NCI-H1105 (cell line): ENCODE measurements at places on chromosomes 13 and 19.

GRCh38 chr13:66778461-66778860 lies 451.7 kb downstream of the PCDH9 start:
- DNase-seq, result no peak

- no peak for DNase-seq
These were observed 788 bp upstream of the RTBDN start for GRCh38 chr19:12834976-12835757.

- DNase-seq, result no peak
These were observed 1422.1 kb downstream of the PCDH9 start for GRCh38 chr13:65808061-65808460.

GRCh38 chr13:79486433-79487188 lies 5.7 kb downstream of the NDFIP2 start:
- DNase-seq, result no peak

DNA sequence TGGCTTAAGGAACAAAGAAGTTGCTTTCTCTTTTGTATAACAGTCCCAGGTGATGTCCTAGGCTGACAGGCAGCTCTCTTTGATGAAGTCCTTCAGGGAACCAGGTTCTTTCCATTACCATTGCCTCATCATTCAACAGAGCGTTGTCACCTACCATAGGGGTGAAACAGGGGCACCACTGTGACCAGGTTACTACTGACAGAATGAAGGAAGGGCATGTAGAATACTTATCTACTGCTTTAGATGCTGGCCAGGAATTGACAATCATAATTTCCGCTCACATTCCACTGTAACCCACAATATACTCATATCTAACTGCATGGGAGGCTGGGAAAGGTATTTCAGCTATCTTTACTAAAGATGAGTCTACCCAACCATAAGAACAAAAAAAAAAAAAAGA lies 148.0 kb upstream of the FNDC3A start:
- no peak for DNase-seq

DNA sequence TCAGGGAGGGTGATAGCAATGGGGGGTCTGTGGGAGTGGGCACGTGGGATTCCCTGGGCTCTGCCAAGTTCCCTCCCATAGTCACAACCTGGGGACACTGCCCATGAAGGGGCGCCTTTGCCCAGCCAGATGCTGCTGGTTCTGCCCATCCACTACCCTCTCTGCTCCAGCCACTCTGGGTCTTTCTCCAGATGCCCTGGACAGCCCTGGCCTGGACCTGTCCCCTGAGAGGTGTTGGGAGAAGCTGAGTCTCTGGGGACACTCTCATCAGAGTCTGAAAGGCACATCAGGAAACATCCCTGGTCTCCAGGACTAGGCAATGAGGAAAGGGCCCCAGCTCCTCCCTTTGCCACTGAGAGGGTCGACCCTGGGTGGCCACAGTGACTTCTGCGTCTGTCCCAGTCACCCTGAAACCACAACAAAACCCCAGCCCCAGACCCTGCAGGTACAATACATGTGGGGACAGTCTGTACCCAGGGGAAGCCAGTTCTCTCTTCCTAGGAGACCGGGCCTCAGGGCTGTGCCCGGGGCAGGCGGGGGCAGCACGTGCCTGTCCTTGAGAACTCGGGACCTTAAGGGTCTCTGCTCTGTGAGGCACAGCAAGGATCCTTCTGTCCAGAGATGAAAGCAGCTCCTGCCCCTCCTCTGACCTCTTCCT lies 9.3 kb upstream of the CEACAM7 start:
- no peak for DNase-seq

GRCh38 chr13:81738364-81738763 lies 1397.4 kb upstream of the SPRY2 start:
- DNase-seq, result no peak

GRCh38 chr13:108305655-108306054 lies 36.1 kb downstream of the TNFSF13B start:
- DNase-seq, result no peak
